Stimulated activated CD4-positive, alpha-beta T cell treated with anti-CD3 and anti-CD28 coated beads, TNF-alpha, amount 100 ng/mL, for 4 hours (primary cell): ENCODE measurements at places on chromosomes 7 and 10.

DNA sequence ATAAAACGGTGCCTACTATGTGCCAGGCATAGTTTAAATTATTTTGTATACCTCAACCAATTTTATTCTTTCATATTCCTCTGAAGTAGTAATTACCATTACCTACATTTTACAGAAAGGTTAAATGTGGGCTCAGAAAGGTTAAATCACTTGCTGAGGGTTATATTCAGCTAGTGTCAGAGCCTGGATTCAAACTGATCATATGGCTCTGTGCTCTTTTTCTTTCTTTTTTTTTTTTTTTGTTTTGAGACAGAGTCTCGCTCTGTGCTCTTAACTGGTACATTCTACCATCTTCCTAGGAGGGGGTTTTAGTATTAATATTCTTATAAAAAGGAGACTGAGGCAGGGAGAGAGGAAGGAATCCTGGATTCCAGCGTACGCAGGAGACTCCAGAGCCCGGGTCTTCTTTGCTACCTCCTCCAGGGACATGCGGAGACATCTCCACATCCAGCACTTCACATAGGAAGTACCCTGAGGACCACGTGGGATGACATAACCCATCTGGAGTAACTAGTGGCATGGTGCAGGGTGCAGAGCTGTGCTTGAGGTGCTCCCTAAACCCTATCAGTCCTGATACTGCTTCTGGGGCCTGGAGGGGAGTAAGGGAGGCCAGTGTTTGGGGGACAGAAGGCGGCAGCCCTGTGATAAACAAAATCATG is 29.6 kb upstream of the ATXN7L1 start:
- no peak for DNase-seq

GRCh38 chr7:150408393-150409299 is 29.5 kb downstream of the ZNF775 start:
- no peak for DNase-seq

- no peak for DNase-seq
These were observed 120.7 kb downstream of the SRPK2 start for GRCh38 chr7:105268056-105268455.

DNA sequence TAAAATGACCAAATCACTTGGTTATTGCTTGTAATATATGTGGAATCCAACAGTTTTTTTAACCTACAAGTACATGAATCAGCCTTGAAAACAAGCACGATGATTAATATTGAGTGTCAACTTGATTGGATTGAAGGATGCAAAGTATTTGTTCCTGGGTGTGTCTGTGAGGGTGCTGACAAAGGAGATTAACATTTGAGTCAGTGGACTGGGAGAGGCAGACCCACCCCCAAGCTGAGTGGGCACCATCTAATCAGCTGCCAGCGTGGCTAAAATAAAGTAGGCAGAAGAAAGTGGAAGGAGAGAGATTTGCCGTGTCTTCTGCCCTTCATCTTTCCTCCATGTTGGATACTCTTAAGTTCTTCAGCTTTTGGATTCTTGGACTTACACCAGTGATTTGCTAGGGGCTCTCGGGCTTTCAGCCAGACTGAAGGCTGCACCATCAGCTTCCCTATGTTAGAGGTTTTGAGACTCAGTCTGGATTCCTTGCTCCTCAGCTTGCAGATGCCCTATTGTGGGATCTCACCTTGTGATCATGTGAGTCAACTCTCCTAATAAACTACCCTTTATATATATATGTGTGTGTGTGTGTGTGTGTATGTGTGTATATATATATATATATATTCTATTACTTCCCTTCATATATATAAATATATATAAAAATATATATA is 118.4 kb upstream of the WDR11 start:
- DNase-seq: no peak

DNA sequence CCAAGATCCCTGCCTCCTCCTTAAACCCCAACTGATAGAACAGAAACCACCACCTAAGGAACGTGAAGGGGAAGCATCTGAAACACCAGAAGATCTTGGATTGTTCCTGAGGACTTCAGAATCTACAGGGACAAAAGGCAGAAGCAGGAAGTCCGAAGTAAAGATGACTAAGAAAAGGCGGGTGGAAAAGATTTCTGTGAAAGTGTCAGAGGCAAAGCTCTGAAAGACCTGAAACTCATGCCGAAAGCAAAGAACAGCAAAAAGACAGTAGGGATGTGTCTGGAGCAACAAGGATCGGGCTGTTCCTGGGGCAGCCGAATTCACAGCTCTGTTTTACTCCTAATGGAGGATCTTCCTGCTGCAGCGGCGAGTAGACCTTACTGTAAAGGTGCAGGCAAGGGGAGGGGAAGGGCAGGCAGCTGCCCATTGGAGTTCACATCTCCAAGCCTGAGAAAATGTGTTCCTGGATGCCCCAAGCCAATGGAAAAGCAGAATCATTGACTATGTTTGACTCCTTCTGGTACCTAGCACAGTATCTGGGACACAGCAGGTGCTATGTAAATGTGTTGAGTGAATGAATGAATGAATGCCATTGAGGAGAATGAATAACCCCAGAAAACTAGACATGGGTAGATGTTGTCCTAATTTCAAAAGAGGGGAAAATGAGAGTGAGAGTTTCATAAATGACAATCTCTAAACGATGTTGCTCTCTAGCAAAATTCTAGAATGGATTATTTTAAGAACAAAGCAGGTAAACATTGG is 40.4 kb downstream of the PDIA4 start:
- DNase-seq: no peak

- no peak for DNase-seq
These were observed 25.4 kb downstream of the CELF2 start for GRCh38 chr10:11043039-11043438.

- DNase-seq: no peak
These were observed 5.8 kb upstream of the ESYT2 start for GRCh38 chr7:158834878-158835784.

DNA sequence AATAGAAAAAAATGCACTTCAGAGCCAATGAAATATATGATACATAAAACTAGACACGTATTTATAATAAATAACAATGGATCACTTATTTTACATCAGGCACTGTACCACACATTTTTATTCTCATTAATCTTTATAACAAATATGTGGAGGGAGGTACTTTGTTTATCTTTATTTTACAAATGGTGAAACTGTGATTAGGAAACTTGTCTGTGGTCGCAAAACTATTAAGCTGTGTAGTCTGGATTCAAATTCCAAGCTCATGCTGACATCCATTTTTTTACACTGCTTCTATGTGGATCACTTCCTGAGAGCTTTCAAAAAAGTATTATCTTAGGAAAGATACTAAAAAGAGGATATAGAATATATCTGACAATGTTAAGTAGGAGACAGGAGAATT is 978.6 kb downstream of the SORCS1 start:
- DNase-seq: no peak

DNA sequence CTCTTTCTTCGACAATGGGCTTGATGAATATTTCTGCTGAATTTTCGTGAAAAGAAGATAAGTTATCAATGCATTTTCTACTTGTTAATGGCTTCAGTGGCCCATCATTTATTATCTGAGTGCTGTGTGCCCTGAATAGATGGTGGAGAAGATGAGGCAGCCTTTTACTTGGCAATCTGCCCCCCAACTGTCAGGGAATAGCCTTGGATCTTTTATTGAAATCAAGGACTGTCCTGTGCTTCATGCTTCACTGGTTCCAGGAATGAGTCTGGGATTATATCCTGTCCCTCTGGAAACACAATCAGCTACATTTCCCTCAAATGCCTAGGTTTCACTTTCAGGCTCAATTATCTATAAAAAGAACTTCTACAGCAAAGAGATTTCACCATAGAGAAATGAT is 75.9 kb upstream of the NXPH1 start:
- no peak for DNase-seq

DNA sequence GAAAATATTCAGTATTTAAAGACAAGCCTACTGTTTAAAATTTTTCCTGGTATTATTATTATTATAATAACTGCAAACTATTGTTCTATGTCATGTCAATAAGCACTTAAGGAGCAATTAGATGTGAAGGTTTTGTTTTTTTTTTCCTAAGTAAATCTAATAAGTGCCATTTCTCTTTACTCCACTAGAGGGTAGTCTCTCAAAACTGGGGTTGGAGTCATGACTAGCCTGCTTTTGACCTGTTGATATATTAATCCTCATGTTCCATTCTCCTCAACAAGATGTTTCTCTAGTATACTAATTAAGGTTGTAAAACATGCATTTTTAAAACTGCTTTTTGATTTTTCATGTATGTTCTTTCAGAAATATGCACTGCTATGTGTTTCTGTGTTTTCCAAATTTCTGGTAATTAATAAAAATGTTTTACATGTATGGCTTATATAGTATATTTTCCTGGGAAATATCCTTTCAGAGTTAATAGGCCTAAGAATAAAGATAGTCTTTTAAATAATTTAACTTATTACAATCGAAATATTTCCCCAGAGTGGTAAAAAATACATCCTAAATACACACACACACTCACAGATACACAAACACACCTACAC is 1.0 kb upstream of the LRRN3 start:
- no peak for DNase-seq

- no peak for DNase-seq
These were observed 92.4 kb downstream of the PTPRN2 start for GRCh38 chr7:158495216-158495615.

DNA sequence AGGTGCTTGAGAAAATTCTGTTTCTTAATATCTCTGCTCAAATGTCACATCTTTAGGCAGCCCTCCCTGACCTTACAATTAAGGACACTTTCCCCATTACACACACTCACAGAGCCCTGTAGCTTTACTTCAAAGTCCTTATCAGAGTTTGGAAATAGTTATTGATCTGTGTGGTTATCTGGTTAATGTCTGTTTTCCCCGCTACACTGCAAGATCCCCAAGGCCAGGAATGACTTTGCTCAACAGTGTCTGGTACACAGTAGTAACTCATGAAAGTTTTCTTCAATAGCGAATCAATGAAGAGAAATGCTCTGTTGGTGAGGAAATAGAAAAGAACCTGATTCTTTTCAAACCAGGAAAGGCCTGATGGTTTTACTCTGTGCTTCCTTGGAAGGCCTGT is 554.4 kb downstream of the REEP3 start:
- no peak for DNase-seq

DNA sequence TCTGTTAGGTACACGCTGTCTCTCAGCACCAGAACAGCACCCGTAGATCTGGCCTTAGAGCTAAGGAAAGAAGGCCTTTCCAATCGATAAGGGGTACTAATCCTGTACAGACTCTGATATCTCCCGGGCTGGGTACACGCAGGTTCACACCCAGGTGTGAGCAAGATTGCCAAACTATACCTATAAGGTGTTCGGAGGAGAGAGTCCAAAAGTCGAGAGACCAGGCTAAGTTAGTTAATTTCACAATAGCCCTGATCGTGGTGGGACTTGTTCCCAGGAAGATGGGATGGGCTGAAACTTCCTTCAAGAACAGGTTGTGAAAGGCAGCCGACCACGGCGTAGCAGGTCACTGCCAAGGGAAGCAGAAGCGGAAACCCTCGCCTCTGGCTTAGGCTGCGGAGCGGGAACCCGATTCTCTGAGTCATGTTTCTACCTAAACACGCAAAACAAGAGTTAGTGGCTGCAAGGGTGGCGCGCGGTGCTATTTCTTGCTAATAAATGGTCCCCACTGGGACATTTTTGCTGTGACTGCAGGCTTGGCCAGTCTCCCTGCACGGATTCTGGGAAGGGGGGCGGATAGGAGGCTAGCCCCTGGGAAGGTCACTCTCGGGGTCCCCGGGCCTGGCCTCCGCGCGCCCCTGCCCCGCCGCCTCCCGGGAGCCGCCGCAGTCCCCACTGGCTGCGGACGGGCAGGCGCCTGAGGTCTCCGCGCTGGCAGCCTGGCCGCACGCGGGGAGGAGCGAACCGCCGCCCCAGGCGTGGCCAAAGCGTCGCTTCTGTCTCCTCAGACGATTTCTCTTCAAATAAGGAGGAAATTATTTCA is 75.4 kb upstream of the PDSS1 start:
- DNase-seq: no peak

DNA sequence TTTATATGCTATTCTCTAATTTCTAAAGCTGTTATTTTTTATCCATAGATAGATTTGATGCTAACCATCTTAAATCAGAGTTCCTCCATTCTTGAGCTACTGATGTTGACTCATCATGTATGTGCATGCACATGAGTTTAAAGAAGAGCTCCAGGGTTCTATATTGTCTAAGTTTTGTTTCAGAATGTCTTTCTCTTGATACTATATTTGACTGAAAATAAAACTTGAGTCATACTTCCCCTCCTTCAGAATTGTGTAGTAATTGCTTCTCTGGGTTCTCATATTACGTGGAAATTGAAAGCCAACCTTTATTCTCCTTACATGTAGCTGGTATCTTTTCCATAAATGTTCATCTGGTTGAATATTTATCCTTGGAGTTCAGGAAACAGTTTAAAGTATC is 89.4 kb downstream of the LRRTM3 start:
- DNase-seq: no peak

DNA sequence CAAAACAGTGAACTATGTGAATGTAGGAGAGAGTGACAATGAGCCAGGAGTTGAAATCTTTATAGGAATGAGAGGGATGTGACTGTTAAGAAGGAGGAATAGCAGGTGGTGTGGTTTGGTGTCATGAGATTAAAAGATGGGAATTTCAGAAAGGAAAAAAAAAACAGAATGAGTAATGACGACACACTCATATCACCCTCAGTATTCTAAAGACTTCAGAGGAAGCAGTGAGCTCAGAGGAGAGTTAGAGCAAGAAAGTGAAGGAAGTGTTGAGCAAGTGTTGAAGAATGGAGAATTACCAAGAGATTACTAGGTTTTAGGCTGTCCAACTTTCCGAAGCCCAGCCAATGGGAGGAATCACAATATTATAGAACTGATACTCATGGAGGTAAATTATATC is 220.5 kb upstream of the HGF start:
- DNase-seq: no peak

DNA sequence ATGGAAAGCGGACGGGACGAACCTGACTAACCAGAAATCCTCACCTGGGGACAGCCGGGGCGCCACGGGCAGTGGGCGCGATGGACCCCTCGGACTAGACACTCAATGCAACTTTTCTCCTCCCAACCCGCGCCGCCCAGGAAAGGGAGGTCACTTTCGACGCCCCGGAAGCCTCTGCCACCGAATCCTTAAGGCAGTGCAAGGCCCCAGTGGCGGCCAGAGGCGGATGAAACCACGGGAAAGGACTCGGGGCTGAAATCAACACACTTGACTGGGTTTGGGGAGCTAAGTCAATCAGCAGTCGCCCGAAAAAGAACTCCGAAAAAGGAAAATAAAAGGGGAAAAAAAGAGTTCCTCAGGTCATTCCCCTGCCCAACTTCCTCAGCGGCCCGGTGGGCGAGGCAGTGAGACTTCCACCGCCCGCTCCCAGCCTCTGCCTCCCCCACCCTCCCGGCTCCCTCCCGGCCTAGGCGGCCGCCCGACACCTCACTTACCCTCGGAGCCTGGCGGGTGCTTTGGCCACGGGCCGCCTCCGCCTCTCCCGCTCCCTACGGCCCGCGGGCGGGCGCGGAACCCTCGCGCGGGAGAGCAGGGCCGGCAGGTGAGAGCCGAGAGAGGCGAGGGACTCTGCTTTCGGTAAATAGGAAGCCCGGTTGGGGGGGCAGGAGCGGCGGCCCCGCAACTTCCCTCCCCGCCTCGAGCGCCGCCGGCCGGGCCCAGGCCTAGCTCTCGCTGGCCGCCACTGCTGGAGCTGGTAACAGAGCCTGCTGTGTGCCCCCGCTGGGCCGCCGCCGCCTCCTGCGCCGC is 518 bp downstream of the WAPL start:
- no peak for DNase-seq

GRCh38 chr7:24842449-24843241 is 85.4 kb upstream of the GSDME start:
- no peak for DNase-seq

GRCh38 chr7:80851896-80852476 is 66.9 kb downstream of the SEMA3C start:
- DNase-seq: no peak
